ENCODE measurements at places on chromosomes 5 and 9.
A peak's percentile ranks its signal among the peaks of the same experiment; 100 is the strongest.

- no peak for DNase-seq
These were observed 178.8 kb upstream of the IL12B start for GRCh38 chr5:159509002-159509660.

GRCh38 chr5:104611135-104611767 lies 1048.7 kb upstream of the NUDT12 start:
- DNase-seq, result no peak

- no peak for DNase-seq
These were observed 24.4 kb upstream of the RGMB start for GRCh38 chr5:98749046-98749445.

DNA sequence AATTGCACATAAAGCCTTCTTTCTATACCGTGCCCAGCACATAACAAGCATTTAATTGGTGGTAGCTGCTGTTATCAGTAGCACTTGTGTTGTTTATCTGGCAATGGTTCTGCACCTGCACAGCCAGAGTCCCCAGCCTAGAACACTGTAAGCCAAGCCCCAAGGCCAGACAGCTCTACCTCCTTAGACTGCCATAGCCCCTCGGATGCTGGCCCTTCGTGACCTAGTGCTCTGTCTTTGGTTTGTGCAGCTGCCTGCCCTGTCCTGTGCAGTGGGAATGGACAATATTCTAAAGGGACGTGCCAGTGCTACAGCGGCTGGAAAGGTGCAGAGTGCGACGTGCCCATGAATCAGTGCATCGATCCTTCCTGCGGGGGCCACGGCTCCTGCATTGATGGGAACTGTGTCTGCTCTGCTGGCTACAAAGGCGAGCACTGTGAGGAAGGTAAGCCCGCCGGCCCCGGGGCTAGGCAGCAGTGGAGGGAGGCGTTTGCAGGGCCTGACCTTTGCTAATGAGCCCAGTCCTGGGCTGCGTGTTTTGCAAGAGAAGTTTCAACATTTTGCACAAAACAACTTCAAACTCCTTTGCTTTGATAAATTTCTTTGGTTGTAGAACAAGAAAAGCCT lies 173.3 kb upstream of the WWC1 start:
- DNase-seq, result no peak

DNA sequence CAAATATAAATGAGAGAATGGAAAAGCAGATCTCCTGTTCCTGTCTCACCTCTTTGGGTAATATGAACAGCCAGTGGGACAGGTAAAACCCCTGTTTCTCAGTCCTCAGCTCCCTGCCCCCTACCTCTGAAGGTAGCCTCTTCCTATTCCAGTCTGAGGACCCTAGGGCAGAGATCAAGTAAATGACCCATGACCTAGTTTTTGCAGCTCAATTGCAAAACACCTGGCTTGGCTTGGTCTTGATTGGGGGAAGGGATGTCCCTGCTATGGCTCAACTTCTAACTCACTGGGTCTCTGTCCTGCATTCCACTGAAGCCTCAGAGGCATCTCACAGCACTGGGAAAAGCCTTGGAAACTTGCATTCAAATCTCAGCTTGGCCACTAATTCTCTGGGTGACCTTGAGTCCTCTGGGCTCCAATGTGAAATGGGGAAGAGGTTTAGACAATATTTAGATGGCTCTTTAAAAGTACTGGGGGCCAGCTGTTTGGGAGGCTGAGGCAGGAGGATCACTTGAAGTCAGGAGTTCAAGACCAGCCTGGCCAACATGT lies 1.6 kb upstream of the GALT start:
- no peak for DNase-seq

GRCh38 chr9:93119953-93120845 lies 13.9 kb downstream of the NINJ1 start:
- DNase-seq, result peak; percentile 28

DNA sequence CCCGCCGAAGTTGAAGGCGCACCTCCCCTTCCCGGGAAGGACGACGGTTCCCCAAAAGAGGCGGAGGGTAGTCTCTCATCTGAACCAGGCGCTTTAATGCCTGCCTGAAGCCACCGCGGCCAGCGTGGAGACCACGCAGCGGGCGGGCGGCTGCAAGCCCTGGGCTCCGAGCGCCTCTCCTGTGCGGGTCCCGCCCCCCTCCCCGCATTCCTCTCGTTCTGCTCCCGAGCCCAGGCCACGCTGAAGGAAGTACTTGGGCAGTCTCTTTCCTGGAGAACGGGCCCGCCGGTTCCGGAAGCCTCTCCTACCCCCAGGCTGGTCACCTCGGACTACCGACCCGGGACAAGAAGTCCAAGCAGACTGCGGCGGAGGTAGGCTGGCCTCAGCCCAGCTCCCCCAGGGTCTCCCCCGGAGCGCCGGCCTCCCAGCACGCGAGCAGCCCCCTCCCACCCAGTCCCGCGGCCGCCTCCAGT lies 571 bp downstream of the PPIC start:
- DNase-seq, result no peak

DNA sequence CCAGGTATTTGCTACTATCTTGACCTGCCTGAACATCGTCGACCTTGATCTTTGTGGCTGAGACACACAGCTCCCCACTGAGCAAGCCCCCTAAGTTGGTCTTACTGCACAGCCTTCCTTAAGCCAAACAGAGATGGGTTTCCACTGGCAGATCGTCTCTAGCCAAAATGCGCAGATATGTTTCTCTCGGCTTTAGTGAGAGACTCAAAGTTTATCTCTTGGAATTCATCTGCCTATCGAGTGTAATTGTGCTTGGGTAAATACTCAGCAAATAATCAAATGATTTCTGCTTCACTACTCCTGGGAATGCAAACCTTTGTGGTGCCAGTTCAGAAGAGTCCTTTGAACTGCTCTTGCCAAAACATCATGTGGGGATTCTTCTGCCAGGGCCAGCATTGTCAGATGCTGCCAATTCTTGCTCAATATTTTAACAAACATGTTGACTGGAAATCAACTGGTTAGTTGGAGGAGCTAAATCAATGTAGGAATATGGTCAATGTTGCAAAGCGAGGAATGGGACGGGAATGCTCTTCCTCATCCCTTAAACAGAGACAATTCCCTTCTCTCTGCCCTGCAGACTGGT lies 141.2 kb upstream of the SLC28A3 start:
- DNase-seq, result no peak

DNA sequence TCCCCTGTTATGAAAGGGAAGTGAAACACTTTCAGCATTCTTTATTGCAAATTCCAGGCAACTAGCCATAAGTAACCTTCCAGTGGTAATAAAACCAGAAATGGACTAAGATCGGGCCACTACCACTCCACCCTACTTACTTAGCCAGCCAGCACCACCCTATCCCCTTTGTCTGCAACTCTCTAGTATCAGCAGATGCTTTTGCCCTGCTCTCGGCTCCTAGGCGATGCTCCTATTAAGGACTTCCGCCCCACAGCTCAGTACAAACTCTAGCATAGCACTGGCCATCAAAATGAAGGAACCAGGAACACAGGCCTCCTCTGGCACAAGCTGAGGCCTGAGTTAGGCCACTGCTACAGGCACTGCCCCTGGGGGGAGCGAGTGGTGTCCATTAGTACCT lies 81.2 kb downstream of the GLDC start:
- DNase-seq, result no peak

- no peak for DNase-seq
These were observed 43.3 kb upstream of the NEURL1B start for GRCh38 chr5:172597755-172598155.

DNA sequence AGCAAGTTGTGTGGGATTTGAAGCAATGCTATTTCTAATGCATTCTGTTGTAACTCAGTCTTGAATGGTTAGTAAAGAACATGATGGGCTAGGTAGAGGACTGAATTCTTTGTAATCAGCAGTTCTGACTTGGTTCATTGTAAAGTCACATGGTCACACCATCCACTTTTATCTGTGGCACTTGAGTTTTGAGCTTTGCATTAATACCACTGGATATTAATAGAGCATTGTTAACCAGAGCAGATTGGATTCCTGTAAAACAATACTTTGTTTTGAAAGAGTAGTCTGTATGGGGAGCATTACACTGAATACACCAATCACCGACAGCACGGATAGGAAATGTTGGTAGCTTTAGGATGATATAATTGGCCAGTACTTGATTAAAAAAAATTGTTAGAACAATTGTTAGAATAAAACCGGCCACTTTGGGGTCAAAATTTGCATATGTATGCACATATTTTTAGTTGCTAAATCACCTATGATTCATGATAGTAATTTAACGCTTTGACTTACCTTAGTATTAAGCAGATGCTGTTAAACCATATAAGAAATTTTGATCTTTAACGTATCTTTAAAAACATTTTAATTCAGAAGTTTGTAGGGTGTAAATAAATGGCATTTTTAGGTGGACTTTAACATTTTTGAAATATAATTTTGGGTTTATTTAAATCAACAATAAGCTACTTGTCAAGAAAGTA lies 17.4 kb downstream of the SLC12A2 start:
- DNase-seq, result no peak

DNA sequence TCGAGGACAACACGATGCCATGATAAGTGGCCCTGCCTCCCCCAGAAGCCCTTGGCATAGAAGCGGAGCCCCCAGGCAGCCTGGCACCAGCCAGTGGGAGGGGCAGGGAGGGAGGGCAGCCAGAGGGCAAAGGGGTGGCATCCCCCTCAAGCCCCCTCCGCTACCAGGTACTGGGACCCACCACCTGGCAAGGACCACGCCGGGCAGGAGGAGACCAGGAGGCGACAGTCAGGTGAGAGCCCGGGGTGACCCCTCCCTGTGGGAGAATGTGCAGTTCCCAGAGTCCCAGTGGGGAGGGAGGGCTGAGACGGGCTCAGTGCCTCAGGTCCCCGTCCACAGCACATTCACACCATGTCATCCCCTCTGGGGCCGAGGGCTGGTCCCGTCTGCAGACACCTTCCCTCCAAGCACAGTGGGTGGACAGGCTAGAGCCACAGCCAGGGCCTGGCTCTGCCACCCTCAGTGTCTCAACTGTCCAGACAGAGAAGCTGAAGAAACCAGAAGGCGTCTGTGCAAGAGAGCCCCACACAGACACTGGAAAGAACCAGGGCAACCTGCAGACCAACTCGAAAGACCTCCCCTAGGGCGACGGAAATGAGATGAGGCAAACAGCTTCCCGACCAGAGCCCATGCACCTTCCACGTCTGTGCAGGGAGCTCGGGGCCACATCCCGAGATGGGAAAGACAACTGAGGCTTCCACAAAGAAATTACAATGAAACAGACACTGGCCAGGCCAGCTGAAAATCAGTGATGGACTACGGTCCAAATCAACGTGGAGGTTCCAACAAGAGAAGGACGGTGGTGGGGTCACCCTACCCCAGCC lies 11.1 kb downstream of the BRD3 start:
- DNase-seq, result no peak

GRCh38 chr5:3100921-3101551 lies 349.6 kb upstream of the IRX2 start:
- DNase-seq, result no peak

DNA sequence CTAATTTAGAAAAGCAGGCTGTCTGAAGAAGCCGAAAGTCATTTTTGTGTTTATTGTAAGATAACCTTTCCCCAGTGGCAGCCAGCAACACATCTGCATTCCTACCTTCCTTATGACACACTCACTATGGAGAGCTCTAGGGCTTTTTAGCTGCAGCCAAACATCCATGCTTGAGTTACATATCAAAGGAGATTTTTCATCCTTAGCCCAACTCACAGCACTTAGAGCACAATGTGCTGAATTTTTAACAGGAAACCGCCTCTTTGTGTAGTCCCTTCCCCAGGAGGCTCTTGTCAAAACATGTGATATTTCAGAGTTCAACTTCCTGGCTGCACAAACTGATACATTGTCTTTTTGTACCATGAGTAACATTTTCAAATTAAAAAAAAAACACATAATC lies 379.2 kb downstream of the CTNND2 start:
- DNase-seq, result no peak

DNA sequence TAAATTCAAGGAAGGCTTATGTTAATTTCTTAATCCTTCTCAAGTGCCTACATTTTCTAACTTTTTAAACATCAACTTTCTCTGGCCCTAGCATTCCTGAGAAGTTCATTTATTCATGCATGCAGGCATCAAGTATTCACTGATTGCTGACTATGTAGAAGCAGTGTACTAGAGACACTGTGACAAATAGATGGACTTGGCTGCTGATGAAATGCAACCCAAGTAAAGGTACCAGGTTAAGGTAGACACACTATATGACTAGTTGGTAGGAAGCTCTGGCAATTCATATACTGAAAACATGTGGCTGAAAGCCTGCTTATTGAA lies 66.6 kb downstream of the PRLR start:
- no peak for DNase-seq

GRCh38 chr5:80895523-80895922 lies 64.6 kb upstream of the RASGRF2 start:
- no peak for DNase-seq

DNA sequence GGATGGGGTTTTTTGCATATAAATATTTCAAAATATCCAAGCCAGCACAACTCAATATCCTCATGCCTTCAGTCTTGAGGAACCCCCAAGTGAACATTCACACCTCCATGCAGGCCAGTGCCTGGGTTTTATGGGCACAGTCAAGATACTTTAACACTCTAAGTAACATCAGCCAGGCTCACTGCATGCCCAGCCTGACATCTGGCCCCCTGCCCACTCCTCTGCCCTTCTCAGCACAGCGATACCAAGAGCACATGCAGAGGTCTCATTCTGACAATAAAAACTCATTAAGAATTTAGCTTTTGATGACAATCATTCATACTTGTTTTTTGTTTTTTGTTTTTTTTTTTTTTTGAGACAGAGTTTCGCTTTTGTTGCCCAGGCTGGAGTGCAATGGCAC lies 250.0 kb downstream of the CWC27 start:
- no peak for DNase-seq

- DNase-seq, result no peak
These were observed 60.6 kb downstream of the TMEM174 start for GRCh38 chr5:73233461-73234203.

DNA sequence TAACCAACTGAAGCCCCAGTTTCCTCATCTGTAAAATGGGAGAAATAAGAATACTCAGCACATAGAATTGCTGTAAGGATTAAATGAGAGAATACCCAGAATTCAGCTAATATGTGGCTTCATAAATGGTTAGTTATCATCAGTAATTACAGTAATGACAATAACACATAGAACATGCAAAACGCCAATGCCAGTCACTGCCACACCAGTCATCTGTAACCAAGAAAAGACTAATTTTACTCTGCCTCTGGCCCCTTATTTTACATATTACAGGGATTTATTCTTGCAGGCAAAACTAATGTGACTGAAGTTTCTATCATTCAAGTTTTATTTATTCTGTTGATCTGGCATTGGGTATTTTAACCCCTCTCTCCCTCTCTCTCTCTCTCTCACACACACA lies 46.5 kb downstream of the EBF1 start:
- no peak for DNase-seq

DNA sequence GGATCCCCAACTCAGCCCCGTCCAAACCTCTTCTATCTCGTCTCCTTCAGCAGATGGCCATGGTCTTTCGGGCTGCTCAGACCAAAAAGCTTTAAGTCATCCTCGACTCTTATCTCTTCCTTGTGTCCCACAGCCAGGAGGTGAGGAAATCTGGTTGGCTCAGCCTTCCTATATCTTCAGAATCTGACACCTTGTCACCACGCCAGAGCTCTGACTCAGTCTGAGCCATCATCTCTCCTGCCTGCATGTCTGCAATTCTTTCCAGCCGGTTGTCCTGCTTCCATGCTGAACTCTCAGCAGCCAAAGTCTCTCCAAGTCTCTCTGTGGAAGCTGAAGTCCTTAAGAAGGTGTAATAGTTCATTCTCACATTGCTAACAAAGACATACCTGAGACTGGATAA lies 419.3 kb upstream of the ADAMTS16 start:
- no peak for DNase-seq

- no peak for DNase-seq
These were observed 291.9 kb downstream of the EDIL3 start for GRCh38 chr5:84092738-84093137.

Data from stimulated activated CD8-positive, alpha-beta memory T cell treated with anti-CD3 and anti-CD28 coated beads, Interleukin-12 subunit alpha, Interleukin-12 subunit beta, amount 100 ng/mL, for 4 hours (primary cell).